ENCODE measurements at places on chromosomes 7 and 10.

DNA sequence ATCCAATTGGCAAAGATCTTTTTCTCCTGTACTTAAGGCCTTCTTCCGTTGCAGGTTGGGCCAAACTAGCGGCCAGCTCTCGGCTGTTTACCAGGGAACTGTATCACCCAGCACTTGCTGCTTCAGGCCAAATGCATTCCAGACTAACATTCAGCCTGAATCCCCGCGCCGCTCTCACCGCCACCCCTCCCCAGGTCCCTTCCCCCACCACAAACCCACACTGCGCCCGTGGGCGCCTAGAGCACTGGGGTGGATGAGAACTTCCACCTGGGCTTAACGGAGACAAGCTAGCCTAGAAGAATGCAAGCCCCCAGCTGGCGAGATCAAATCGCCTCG lies 676 bp downstream of the TCAF1 start:
- DNase-seq, result peak; percentile 12

GRCh38 chr7:64551375-64552142 lies 11.3 kb downstream of the ZNF680 start:
- no peak for DNase-seq

- no peak for DNase-seq
Observed at GRCh38 chr7:142098004-142098403, 13.5 kb upstream of the MGAM2 start.

DNA sequence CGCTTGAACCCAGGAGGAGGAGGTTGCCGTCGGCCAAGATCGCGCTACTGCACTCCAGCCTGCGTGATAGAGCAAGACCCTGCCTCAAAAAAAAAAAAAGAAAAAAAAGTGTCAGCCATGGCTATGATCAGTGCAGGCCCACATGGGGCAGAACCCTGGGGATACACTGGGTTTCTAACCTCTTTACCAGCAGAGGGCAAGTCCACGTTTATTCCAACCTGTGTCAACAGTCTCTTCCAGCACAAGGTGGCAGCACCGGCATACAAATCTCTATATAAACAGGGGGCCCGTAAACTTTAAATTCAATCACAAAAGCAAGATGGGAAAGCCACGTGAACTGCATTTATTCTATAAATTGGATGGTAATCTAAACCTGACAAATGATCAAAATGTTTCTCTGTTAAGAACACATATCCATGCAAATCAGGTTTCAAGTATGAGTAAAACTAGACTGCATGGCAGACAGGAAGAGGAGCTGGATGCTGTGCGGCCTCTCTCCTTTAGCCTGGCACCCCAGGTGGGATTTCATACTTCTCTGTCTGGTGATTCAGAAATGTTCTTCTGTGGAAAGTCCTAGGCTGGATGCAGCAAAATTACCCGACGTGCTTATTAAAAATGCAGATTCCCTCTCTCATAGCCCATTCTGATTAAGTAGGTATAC lies 60.0 kb upstream of the STEAP1B start:
- DNase-seq, result peak; percentile 64

DNA sequence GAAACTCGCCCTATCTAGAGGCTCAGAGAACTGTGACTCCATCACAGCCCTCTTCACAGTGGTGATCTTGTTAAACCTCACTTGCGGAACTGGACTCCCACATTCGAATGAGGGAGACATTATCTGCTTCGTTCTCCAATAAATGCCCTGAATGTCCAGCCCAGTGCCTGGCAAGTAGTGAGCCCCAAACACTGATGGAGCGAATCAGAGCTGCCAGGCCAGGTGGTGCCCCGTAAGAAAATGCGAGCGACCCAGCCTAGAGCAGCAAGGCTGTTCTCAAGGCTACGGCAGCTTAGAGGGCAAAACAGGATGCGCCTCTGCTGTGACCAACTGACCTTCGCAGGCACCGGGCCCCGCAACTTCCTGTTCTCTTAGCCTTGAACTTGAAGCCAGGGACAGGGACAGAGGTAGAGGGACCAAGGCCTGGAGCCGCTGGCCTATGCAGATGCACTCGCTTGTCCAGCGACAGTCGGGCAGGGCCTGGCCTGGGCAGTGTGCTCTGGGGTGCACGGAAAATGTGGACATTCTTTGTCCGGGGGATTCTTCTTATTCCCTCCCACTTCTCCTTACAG lies 217.6 kb downstream of the TCERG1L start:
- DNase-seq, result no peak

GRCh38 chr10:105650306-105650705 lies 1009.2 kb downstream of the SORCS3 start:
- DNase-seq, result no peak

- no peak for DNase-seq
Observed at GRCh38 chr10:82625512-82626189, 750.7 kb downstream of the NRG3 start.

DNA sequence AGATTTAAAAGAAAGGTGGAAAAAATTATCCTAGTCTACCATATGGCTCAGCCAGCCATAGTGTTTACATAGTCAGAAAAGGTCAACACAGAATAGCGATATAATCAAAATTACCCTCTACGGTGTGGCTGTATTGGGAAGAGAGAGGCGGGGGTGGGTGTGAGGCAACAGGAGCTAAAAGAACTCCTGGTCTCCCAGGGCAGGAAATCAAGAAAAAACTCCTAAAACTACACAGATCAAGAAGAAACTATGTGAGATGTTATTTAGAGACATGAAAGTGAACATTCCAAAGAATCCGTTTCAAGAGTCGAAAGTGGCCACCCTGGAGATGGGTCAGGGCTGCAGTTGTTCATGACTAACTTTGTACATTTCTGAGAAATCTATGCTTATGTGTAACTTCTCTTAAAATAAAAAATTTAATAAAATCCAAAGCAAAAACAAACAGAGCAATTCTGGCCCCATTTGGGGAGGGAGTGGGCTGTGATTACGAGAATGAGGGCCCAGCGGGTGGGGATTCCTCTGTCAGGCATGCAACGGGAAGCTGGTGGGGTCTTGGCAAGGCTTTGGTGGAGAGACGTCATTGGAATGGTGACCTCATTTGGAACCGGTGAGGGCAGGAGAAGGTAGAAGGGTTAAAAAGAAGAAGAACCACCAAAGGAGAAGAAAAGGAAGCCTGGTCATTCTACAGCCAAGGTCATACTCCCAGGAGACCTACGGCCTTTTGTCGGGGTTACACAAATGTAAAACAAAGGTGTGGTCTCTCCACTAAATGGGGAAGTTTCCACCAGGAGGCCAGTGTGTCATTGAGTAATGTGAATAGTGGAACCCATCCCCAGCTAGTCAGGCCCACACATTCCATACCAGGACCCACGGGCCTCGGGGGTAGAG lies 71.2 kb upstream of the DUSP5 start:
- no peak for DNase-seq

GRCh38 chr7:113936982-113937381 lies 18.2 kb upstream of the PPP1R3A start:
- DNase-seq, result no peak

- no peak for DNase-seq
Observed at GRCh38 chr7:158011941-158012340, 575.7 kb downstream of the PTPRN2 start.

- DNase-seq, result no peak
Observed at GRCh38 chr7:73823873-73824592, 6.8 kb upstream of the CLDN4 start.

- DNase-seq, result no peak
Observed at GRCh38 chr7:116353647-116354046, 143.3 kb downstream of the TES start.

GRCh38 chr7:135965602-135966001 lies 11.6 kb downstream of the MTPN start:
- no peak for DNase-seq

DNA sequence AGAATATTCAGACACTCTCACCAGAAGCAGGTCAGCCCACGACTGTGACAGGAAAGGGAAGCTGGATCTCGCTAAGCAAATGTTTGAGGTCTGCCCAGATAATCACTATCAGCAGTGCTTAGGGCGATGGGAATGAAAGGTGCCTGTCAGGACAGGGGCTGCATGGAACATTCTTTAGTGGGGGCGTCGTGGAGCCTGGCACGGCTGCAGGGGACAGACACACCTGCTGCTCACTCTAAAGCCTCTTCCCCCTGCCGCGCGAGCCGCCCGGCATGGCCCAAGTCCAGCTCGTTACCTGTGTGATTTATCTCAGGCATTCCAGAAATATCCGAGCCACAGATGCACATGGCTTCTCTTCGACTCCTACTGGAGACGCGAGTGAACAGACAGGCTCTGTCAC lies 235.5 kb downstream of the GLRX3 start:
- no peak for DNase-seq

DNA sequence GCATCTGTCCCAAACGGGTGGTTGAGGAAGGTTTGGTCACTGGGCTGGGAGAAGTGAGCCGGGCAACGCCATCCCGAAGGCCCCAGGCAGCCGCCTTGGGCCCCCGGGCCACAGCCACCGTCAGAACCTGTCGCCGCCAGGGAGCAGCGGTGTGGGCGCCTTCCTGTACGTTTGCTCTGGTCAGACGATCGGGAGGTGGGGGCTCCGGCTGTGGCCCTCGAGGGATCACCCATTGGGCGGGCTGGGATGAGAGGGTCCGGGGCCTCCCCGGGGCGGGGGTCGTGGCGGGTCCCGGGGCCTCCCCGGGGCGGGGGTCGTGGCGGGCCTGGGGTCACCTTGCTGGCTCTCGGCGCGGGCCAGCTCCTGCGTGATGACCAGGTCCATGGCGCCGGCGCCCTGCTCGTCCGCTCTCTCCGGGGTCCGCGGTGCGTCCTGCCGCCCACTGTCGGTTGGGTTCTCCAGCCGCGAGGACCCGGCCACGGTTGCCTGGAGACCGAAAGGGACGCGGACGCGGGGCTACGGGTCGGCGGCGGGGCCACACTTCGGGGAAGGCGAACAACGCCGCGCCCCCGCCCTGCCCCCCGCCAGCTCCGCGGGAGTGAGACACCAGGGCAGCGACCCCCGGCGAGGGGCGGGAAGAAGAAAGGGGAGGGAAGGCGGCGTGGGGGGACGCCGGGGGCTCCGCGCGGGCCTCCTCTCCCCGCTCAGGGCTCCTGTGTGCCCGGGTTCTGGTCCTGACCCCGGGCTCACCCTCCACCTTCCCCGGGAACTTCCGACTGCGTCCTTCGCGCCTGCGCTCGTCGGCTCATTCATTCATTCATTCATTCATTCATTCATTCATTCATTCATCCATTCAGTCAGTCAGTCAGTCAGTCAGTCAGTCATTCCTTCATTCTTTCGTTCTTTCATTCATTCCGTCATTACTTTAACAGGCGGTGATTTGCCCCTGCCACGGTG lies at the start of gene CFAP46:
CFAP46 (minus strand) TSS at position 470 of the 957 bp plus-strand sequence; CDS start at position 384, 86 bp downstream.
- no peak for DNase-seq

GRCh38 chr10:93006435-93007039 lies 54.1 kb upstream of the CYP26C1 start:
- DNase-seq, result no peak

- no peak for DNase-seq
Observed at GRCh38 chr7:18210377-18210776, 182.7 kb upstream of the PRPS1L1 start.

- no peak for DNase-seq
Observed at GRCh38 chr7:153524070-153524601, 528.1 kb upstream of the DPP6 start.

DNA sequence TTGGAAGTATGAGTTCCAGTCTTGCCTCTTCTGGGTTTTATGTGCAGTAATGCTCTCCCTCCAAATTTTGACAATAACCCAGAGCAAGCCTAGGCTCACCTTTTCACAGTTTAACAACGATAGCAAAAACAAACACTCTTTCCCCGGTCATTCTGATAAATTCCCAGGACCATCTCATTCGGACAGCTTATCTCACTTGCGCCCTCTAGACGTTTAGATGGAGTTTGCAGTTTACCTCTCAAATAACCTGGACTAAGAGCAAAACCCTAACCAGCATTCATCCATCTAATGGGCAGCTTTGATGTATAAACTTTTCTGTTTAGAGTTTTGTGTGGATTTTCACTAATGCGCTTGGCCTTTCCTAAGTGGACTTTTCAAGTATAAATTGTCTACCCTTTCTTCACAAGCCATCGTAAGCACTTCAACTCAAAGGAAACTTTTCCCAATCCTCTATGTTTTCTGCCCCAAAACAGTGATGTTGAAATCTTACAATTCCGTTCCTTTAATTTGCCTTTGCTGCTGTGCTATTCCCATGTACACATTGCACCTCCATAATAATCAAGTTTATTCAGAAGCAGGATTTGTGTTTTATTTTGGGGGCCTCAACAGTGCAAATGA lies 114.9 kb downstream of the HDAC9 start:
- DNase-seq, result no peak

- DNase-seq, result no peak
Observed at GRCh38 chr10:119391440-119392251, 150.9 kb downstream of the RGS10 start.

DNA sequence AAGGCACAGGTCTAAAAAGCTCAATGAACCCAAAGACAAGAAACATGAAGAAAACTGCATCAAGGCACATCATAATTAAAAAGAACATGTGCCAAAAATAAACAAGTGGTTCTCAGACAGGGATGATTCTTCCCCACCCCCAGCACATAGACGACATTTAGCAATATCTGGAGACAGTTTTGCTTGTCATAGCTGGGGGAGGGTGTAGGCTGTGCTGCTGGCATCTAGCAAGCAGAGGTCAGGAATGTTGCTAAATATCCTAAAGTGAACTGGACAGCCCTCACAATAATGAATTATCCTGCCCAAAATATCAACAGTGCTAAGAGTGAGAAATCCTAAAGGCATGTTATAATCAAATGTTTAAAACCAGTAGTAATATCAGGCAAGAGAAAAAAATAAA lies 122.6 kb downstream of the MICU1 start:
- no peak for DNase-seq

DNA sequence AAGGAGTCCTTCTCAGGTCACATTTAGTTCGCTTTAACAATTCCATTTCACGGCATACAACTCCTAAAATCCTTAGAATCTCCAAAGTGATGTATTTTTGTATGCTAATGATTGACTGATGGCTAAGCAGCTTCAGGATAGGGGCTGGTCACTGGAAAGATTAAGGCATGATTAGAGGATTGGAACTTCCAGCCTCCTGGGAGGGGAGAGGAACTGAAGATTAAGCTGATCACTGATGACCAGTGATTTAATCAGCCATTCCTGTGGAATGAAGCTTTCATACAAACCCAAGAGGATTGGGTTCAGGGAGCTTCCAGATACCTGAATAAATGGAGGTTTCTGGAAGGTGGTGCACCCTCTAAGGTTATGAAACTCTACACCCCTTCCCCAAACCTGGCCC lies 123.9 kb upstream of the CDK13 start:
- DNase-seq, result no peak

- DNase-seq, result peak; percentile 5
Observed at GRCh38 chr7:148535217-148535616, 55.3 kb upstream of the C7orf33 start.

DNA sequence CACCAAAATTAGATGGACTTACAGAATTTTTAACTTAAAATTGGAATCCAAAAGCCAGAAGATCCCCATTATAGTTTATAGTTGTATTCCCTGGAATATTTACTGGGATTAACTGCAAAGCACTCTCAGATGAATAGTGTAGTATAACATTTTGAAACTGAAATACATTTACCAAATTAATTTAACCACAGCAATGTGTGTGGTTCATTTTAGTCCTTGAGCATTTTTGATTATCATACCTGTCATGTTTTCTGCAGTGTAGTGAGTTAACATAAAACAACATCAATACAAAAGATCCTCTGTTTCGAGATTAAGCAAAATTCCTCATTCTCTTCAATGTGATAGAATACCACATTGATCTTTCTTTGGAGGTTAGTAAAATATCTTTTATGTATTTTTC lies 3.7 kb downstream of the VIM start:
- DNase-seq, result no peak
